ENCODE measurements at places on chromosomes 5 and 9.

- no peak for DNase-seq
Measured at GRCh38 chr9:132144708-132145365, 17.0 kb upstream of the NTNG2 start.

DNA sequence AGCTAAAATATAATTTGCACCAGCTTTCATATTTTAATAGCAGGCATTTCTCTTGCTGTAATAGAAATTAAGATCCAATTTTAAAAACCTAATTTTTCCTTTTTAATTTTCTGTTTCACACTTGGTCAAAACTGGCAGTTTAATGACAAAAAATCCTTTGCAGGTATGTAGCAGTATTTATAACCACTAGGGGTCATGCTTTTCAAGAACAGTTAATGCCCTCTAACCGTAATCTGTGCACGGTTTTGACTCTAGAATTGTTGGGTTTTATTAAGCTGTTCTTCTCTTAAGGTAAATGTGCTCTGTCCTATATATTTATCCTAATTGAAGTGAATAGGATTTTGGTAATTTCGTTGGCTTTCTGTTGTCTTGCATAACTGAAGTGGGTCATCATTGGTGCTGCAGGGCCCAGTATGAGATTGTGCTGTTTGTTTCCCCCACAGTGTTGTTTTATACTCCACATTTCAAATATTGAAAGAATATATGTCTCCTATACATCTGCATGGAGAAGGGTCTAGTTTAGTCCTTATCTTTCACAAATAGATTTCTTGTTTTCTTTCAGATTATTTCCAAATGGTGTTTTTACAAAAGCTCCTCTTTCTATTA lies 107.4 kb downstream of the SCAMP1 start:
- DNase-seq = peak; percentile 78

DNA sequence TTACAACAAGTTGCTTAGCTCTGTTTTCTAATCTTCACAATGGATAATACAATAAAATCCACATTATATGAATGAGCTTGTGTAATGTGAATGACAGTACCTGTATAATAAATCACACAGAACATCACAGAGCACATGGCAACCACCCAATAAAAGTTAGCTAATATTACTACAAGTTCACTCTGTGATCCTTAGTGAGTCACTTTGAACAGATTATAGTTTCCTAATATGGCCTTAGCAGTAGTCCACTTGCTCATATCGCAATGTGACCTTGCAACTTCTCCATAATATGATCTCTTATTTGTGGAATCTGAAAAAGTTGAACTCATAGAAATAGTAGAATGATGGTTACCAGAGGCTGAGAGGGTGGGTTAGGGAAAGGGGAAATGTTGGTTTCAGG lies 361.3 kb downstream of the PTPRD start:
- DNase-seq = no peak

DNA sequence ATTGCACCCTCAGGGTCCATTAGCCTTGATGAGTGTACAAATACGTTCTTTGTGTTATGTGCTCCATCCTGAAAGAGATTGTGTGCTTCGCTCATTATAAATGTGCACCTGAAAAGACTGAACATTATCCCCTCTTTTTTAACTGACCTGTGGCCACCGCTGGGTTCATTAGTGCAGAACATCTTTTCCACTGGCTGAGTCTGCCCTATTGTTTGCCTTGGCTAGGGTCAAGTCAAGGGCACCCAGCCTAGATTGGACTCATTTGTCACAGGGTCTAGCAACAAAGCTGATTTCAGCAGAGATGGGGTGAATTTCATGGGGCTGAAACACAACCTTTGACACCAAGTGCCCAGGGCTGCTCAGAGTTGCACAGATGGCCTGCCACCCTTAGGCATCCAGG lies 764.1 kb upstream of the ARRDC3 start:
- DNase-seq = no peak

- no peak for DNase-seq
Measured at GRCh38 chr5:156981481-156981880, 18.5 kb upstream of the TIMD4 start.

DNA sequence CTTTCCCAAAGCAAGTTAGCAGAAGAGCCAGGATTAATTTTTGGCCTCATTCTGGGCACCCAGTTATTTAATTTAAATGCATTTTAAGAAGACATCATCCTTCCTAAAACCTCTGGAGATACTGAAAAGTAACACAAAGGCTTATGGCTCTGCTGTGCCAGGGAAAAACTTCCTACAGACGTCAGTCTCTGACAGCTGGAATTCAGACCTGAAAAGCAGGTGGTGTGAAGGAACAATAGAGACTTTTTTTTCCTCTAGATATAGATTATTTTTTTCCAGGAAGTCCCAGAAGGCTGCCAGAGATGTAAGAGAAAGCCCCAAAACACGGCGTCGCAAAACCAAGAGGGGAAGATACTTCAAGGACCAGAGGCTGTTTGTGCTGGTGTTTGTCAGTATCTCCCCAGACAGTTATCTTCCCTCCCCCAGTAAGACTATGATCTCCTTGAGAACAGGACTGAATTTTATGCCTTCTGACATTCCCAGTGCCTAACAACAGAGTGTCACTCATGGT lies 88.7 kb upstream of the RASEF start:
- no peak for DNase-seq

DNA sequence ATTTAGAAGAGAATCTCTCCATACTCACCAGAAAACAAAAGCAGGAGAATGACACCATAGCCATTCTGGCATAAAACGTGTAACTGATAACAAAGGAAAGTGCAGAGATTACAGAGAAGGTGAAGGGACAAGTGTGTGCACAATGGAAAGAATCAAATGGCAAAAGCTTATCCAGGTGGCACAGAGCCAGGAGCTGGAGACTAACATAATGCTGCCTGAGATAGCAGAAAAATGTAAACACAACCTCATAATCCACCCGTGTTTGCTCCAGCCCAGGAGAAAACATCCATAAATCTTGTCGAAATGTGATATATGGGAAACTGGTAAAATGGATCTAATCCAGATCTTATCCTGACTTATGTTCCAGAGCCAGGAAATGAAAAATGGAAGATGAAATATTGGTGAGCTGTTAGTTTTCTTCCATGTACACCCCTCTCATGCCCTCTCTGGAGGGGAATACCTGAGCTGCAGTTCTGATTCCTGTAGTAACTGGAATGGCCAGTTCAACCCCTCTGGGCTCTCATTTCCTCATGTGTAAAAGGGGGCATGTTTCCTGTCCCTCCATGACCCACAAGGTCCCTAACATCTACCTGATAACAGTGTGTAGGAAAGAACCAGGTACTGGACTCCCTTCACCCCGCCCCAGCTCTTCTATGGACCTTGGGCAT lies 212.3 kb upstream of the DAPK1 start:
- no peak for DNase-seq

DNA sequence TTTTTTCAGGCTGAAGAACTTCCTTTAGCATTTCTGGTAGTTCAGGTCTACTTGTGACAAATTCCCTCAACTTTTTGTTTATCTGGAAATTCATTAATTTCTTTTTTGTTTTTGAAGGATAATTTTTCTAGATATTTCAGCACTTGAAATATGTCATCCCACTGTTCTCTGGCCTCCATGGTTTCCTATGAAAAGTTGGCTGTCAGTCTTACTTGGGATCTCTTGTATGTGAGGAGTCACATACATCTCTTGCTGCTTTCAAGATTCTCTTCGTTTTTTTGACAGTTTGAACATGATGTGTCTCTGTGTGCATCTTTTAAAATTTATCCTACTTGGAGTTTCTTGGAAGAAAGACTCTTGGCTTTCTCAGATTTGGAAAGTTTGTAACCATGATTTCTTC lies 79.5 kb downstream of the RIC1 start:
- DNase-seq = no peak

GRCh38 chr9:131018621-131019020 lies 9.6 kb downstream of the LAMC3 start:
- peak; percentile 45 for DNase-seq

GRCh38 chr5:1554410-1554967 lies 30.7 kb upstream of the LPCAT1 start:
- no peak for DNase-seq

GRCh38 chr5:67216564-67216963 lies 20.0 kb upstream of the CD180 start:
- peak; percentile 48 for DNase-seq

DNA sequence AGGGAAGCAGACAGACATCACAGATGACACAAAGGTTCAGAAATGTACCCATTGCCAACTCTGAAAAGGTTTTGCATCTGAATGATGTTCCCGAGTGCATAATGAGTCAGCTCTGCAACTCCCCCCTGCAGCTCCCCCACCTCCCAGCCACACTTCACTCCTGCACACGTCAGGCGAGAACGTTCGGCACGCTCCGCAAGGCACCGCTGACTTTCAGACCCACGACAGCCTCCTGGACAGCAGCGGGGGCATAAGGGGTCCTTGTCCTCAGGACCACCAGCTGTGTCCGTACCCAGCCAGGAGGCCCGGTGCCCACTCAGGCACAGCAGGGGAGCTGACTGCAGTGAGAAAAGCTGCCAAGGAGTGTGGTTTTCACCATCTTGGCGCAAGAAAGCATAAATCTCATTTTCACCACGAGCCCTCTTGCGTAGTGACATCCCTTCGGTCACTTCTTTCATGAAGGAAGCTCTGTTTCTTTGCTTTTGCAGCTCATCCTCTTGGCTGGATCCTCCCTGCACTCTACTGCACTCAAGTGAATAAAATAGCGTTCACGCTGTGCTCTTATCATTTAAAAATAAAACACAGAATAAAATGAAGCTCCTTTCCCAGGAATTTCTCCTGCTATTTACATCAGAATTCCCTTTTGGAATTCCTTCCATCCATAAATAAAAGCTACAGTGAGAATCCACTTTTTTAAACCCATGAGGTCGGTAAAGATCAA lies 9.9 kb downstream of the GFPT2 start:
- DNase-seq = no peak

DNA sequence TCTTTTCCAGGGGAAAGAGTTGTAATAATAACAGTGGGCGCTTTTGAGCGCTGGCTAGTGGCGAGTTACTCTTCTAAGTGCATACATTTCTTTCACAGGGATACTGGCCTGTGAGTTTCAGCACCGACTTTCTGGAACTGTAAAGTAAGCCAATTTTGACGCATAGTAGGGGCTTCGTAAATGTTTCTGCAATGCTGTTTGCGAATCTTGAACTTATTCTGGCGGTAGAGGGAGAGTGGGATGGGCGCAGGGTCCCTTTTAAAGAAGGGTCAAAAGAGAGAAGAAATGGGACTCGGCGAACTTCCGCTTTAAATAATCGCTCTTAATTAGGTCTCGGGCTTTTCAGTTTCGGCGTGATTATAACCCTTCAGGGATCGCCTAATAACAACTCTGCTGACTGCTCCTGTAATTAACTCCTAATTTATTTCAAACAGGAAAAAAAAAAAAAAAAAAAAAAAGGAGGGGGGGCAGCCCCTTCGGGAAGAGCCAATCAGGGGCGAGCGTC lies 351 bp upstream of the MSX2 start:
- no peak for DNase-seq

All from Karpas-422 (cell line).